ENCODE measurements at places on chromosomes 1 and 21.

DNA sequence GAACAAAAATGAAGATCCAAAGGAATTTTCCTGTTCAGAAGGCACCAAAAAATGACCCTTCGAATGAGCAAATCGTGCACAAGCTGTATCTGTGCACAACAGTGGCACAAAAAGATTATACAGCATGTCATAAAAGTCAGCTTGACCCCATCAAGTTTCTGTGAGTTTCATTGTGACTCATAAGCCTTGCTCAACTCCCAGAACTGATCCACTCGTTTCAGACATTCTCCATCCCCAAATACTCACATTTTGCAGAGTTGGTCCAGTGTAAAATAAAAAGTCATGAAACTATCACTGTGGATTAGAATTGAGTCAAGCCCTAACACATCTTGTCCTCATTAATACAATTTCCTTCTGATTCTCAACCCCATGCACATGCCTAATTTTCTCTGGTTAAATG lies 174.7 kb upstream of the PKN2 start:
- DNase-seq, result no peak

DNA sequence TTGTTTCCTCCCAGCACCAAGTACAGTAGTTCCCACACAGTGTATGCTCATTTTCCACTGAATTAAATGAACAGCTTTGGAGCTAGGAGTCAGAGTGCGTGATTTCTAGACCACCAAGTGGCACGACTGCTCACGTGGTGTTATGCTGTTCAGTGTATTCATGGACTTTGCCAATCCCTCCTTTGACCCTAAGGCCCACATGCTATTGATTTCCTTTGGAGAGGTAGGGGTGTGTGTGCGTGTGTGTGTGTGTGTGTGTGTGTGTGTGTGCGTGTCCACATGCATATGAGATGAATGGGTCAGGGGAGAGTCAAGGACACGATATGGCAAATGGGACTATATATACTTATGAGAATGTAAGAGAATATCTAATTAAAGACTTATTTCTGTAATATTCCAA lies 177.2 kb downstream of the LMX1A start:
- DNase-seq, result no peak

DNA sequence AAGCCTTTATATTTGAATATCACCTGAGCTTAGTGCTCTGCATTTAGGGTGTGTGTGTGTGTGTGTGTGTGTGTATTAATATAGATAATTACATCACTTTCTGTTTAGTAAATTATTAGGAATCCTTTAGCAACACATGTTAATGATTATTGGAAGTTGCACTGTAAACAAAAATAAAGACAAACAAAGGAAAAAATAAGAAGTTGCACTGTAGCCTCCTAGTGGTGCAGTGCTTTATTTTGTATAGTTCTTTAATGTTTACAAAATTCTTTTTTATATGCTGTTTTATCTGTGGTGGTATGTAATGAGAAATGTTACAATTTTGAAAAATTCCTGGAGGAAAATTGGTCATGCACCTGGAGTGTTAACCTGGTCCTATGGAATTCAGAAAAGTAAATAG lies 69.2 kb downstream of the UBE4B start:
- no peak for DNase-seq

DNA sequence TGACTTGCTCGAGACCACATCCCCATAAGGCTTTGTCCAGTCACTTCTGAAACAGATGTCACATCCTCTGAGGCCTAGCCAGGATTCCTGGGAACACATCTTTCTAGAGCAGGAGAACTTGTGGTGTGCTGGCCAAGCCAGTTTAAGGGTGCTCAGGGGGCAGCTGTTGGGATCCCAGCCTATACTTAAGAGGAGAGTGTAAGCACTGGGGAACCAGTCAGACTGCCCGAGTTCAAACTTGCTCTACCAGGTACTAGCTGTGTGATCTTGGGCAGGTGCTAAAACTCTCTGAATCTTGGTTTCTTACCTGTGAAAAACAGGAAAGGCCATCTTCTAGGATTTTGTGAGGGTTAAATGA lies 15.6 kb upstream of the LY9 start:
- no peak for DNase-seq

DNA sequence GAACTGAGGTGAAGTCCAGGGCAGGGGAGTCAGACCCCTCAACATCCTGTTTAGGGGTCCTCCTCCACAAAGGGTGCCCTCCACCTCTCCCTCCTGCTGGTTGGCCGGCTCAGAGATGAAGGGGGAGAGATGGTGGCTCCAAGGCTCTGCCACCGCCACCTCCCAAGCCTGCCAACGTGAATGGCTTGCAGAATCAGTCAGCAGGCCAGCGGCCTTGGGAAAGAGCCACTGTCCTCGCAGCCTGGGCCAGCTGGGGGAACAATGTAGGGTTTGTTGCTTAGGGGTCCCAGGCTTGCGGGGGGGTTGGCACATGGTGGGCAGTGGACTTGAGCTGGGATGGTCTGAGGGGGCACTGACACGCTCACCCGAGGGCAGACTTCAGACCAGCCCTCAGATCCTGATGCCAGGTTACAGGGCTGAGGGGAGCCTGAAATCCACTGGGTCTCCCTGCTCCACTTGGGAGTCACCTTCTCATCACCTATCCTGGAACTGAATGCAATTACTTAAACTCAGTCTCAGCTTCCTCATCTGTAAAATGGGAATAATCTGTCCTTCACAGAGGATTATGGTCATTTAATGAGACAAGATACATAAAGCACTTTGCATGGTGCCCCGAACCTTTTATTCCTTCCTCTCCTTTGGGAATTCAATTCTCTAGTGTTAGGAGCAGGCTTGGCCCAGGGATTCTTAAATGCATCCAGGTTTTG lies 8.3 kb downstream of the GPR37L1 start:
- DNase-seq, result no peak

GRCh38 chr1:117967881-117968280 lies 38.3 kb downstream of the WDR3 start:
- DNase-seq, result no peak

DNA sequence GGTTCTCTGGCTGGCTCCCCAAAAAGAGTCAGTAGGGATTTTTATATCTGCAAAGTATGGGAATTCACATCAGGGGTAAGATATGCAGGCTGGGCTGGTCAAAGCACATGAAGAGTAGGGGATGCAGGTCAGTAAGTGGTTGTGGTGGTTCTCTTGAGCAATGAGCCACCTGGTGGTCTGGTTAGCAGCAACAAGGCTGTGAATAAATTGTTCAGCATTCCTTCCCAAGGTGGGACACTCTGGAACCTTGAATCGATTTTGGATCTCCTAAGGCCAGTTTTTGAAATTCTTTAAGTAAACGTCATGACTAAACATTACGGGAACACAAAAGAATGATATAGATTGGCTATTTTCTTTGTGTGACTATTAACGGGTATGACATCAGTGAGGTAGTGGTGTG lies 563.0 kb upstream of the NEGR1 start:
- peak; percentile 9 for DNase-seq

GRCh38 chr1:30330644-30331043 lies 392.7 kb downstream of the MATN1 start:
- no peak for DNase-seq

DNA sequence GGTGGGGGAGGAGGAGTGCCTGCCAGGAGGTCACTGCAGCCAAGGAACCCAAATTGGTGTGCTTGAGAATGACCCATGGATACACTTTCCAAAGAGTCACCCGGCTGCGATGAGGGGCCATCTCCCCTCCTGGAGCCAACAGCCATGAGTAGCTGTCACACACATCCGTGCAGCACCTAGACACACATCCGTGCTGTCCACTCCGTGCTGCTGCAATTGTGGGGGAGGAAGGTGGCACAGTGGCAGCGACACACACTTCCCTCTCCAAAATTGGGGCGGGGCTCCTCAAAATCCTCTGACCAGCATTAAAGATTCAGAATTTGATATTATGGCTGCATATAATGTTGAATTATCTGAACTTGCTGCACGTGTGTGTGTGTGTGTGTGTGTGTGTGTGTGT lies 15.8 kb downstream of the TP73 start:
- DNase-seq, result no peak

DNA sequence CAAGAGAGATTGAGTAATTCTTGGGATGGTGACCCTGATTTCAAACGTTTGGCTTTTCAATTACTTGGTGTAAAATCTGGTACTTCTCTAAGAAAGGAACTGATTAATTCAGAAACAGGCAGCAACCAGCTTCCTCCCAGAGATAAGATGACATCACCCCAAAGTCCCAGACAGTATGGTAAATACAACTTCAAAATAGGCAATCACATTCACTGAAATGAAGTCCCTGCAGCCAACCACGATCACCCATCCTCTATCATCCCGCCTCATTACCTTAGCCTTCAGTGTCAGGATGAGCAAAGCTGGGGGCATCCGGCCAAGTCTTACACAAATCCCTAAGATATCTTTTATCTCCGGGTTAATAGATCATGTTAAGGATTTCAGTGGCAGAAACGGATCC lies 26.4 kb upstream of the RUNX1 start:
- DNase-seq, result peak; percentile 10

DNA sequence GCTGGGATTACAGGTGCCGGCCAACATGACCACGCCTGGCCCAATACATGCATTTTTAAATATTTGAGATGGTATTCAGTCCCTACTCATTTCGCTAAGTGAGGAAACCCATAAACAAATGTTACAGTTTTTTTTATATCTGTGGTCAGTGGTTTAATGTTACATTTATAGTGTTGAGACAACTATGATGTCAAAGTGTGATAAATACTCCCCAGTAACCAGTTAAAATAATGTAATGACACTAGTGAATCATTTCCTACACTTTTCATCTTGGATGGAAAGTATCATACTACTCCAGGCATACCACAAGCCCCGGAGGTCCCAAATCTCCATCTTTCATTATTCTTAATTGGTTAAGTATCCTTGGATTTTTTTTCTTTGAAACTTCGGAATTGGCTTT lies 87.5 kb upstream of the KIF26B start:
- DNase-seq, result no peak

DNA sequence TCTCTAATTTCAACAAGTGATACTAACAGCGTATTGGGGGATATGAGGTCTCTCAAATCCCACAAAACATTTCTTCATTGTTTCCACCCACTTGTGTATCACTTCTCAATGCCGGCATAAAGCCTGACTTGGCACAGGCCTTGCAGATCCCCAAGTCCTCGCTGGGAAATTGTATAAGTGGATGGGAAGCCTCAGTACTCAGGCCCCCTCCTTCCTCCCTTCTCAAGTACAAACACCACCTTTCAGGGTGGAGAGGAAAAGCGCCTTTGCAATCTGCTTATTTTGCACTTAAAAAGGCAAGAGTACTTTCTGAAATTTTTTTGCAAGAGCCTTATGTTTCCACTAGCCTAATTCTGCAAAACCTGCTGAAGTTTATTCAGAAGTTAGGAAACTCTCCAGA lies 25.8 kb upstream of the KLHDC8A start:
- no peak for DNase-seq

GRCh38 chr1:201648907-201649721 lies 110.2 kb downstream of the NAV1 start:
- no peak for DNase-seq

DNA sequence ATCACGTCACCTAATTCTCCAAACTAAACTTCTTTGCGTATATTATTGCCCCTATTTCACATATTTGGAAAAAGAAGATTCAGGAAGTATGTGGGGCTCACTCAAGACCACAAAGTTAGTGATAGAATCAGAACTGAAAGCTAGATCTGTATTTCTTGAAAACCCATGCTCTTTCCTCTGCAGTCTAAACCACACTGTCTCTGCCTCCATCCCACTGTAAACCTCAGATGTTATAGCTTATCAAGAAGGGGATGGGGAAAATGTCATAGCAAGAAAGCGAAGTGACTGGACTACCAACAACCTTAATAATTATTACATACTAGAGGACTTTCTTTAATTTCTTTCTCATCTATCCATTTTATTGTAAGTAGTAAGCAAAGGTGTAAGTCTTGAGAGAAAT lies 257.7 kb upstream of the SGIP1 start:
- DNase-seq, result no peak

DNA sequence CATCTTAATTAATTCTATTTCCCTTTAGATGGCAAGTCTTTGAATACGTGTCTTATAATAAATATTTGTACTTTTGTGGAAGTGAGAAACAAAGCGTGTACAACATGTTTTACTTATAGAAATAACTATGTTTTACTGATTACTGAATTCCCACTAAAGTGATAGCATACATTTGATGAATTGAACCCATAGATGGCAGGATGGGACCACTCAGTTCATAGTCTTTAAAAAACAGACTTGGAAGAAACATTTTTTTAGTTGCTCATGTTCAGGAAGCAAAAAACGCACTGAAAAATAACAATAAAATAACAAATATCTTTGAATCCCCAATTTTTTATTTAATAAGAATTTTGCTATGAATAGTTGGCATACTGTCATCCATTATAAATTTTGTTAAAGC lies 507.1 kb upstream of the ZRANB2 start:
- no peak for DNase-seq

GRCh38 chr21:32138658-32139057 lies 140.2 kb downstream of the MIS18A start:
- no peak for DNase-seq

GRCh38 chr21:31186916-31187315 lies 148.6 kb upstream of the KRTAP19-8 start:
- no peak for DNase-seq

- DNase-seq, result no peak
Observed at GRCh38 chr1:209134001-209134400, 449.5 kb upstream of the CAMK1G start.

Measured in urothelium cell line (cell line).